ENCODE measurements at places on chromosomes 16 and 17.

DNA sequence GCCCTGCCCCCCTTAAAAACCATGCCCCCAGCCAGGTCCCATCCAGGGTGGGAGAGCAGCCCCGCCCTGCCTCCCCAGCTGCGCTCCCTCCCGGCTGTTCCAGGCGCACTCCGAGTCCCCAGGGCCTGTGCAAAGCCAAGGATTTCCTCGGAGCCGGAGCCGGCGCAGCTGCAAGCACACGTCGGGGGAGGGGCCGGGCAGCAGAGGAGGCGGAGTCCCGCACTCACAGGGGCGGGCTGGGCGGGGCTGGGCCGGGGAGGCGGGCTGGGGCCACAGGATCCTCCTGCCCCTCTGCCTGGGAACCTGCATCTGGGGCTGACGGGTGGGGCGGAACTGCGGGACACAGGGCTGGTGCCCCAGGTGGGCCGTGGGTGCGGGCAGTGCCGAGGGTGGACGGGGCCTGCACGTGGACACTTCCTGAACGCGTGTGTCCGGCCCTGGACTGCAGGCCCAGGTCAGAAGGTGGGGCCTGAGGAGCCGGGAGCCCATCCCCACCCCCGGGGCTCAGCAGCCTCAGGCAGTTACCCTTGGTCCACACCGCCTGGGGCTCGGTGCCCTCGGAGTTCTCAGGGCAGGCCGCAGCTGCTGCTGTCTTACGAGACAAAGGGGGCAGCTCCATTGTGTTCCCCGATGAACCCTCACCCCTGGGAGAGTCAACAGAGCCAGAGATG lies 24.0 kb upstream of the SSTR5 start:
- DNase-seq: peak; percentile 89

DNA sequence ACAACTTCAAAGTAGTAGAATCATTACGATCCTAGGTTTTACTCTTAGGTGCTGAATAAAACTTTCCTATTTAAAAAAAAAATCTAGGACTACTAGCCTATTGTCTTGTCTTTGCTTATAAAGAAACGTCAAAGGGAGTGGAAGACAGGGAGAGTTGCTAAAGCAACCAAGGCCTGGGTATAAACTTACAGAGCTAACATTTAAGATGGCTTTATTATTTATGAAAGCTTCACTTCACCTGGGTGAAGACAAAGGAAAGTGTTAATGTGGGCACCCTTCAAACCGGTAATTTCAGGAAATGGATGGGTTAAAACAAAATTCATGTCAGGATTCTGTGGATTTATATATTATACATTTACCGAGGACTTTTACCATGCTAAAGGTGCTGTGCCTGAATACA lies 2.5 kb downstream of the DUSP14 start:
- no peak for DNase-seq

- DNase-seq: no peak
Measured at GRCh38 chr16:85850344-85850880, 48.5 kb upstream of the IRF8 start.

- peak; percentile 75 for DNase-seq
Measured at GRCh38 chr16:27520982-27521673, 28.6 kb downstream of the GTF3C1 start.
